NCI-H526 treated with DMSO at 0.1 percent for 48 hours (cell line): ENCODE measurements at places on chromosomes 2 and 18.

- no peak for DNase-seq
These were observed 1.5 kb downstream of the IER3IP1 start for GRCh38 chr18:47174545-47175116.

GRCh38 chr2:192286093-192286701 is 91.5 kb upstream of the TMEFF2 start:
- DNase-seq, result no peak

DNA sequence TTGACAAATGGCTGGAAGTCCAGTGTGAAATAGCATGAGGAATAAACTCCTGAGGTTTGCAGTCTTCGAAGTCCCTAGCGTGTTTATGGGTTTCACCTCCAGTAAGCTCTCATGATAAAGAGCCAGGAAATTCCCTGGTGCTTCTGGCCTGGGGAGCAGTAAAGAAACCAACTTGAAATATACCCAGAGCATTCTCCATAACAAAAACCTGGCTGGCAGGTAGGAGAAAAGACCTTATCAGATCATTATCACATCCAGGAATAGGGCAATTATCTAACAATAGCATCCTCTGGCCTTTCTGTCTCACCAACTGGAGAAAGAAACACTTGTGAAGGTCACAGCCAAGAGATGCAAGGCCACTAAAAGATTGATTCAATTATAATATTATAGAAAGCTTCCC is 513.6 kb upstream of the LRRTM4 start:
- DNase-seq, result no peak

DNA sequence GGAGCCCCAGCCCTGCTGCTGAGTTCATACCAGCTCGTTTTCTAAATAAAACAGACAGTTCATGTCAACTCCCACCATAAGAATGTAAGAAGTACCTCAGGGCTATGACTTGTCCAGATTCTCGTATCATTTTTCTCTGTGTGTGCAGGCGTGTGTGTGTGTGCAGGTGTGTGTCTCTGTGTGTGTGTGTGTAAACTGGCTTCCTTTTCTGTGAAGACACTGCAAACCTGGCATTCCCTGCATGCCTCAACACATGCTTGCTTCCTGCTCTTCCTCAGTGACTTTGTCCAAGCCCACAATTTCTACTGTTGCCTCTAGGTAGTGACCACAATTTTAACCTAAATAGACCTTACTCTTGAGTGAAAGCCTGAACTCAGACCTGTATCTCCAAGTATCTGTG is 879.0 kb downstream of the SLC4A3 start:
- DNase-seq, result no peak

GRCh38 chr2:16828044-16828827 is 162.6 kb upstream of the CYRIA start:
- DNase-seq, result no peak
